ENCODE measurements at places on chromosomes 5 and 9.
A peak's percentile ranks its signal among the peaks of the same experiment; 100 is the strongest.

GRCh38 chr5:135445306-135445985, 1.7 kb downstream of the DCANP1 start:
- no peak for DNase-seq

DNA sequence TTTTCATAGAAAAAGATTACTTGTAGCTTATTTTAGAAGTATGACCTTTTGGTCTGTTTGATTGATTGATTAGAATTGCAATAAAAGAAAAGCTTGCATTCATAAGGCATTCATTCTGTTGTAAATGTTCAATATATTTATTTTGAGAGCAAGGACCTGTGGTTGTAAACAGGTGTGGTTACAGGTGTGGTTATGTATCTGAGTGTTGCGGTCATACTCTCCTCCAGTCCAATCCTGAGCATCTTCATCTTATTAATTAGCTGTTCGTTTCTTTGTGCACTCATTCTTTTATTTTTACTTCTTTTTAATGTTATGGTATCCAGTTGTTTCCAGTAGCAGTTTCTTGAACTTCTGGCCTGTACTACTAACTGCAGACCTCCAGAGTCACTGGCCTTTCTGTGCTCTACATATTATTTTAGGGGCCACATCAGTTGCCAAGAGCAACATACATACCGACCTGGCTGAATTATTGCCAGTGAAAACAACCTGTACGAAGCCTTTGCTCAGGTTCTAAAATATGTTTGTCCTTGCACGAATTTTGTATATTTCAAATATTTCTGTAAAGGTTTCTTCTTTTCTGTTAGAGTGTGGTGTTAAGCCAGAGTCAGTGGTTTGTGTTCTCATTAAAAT, 128.7 kb downstream of the CDC42SE2 start:
- no peak for DNase-seq

DNA sequence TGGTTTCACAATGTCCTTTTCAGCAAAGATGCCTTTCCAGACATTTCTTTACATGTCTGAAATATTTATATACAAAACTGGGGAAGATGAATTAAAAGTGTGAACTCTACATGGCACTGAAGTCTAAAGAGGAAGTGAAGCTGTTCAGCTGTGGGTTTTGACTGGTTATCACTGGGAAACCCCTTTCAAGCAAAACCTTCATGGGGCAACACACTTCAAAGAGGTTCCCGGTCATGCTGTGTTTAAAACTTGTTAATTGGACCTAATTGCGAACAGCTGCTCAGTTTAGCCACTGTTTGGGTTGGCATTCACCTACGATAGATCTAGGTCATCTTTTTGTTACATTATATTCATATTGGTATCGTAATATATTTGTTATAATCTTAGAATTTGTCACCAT, 20.0 kb upstream of the GDNF start:
- DNase-seq = no peak

DNA sequence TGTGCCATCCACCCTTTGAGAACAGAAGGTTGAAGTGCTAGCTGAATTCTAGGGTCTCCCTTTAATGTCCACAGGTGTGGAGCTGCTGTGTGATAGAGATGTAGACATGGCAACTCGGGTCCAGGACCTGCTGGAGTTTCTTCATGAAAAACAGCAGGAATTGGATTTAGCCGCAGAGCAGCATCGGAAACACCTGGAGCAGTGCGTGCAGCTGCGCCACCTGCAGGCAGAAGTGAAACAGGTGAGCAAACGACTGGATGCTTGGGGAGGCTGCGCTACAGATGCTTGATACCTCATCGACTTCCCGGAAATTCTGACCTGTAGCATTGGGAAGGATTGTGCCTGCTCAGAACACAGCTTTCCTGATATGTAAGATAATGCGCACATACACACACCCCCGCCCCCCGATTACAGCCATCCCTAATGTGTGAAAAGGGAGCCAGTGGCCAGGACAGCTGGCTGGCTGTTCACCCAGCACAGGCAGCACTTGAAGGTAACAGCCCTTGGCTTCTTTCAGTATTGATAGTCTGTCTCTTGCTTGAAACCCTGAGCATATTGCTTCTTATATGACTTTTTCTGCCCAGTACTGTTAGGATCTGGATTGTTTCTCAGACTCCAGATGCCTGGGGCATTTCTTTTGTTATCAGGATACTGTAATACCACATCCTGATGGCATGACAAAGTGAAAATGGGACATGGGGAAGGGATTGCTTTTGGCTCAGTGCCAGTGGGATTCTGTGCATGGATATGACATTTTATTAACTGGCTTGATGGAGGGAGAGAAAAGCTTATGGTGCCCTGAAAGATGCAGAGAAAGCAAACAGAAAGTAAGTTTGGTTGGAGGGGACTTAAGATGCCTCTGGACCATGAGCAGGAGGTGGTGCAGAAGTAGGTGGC, 216.8 kb upstream of the OTULINL start:
- DNase-seq = no peak

- no peak for DNase-seq
Observed at GRCh38 chr5:29983528-29984155, 1209.8 kb upstream of the CDH6 start.

GRCh38 chr5:169300468-169301385, at the start of gene SLIT3:
SLIT3 (minus strand) TSS chr5:169301139; CDS start chr5:169300709, 430 bp downstream.
- peak; percentile 92 for DNase-seq

All from muscle of leg (tissue), 16 donors.